ENCODE measurements at places on chromosomes 1 and 21.

- DNase-seq: peak; percentile 64
Observed at GRCh38 chr1:156838972-156839371, 19.9 kb downstream of the INSRR start.

- DNase-seq: no peak
Observed at GRCh38 chr1:236830560-236830959, 35.5 kb downstream of the MTR start.

DNA sequence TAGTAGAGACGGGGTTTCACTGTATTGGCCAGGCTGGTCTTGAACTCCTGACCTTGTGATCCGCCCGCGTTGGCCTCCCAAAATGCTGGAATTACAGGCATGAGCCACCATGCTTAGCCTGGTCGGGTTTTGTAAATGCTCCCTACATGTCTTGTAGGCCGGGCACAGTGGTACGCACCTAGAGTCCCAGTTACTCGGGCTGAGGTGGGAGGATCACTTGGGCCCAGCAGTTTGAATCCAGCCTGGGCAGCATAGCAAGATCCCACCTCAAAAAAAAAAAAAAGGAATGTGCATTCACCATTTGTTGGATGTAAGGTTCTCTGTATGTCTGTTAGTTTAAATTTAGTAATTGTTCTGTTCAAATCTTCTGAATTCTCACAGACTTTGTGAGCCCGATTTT lies 95.8 kb downstream of the ST3GAL3 start:
- DNase-seq: no peak

DNA sequence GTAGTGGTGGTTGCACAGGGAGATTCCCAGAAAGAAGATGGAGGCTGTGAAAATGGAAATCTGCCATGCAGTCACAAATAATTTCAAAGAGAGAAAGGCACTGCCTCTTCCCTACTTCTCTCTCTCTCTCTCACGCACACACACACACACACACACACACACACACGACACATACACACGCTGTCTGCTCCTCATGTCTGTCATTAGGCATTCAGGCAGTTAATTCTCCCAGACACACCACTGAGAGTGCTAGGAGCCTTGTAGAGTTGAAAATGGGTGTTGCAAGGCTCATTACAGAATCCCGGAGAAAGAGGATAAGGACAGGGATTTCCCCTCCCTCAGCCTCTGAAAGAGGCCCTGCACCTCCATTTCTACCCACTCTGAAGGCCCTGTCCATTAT lies 47.8 kb upstream of the LRRN2 start:
- no peak for DNase-seq

DNA sequence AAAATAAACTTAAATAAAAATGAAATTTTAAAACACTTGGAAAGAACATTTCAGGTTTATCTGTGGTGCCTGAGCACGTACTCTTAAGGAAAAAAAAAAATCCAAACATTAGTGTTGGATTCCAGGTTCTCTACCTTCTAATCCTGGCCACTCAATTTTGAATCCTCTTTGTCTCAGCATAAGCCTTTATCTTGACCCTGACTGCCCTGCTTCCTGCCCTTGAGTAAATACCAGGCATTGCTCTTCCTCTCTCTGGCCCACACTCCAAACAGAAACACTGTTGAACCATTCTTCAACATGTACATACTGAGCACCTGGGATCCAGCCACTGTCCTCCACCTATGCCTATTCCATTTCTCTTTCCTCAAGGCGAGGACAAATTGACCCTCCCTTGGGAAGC lies 11.4 kb upstream of the VANGL1 start:
- no peak for DNase-seq

GRCh38 chr1:92087542-92087941 lies 7.4 kb downstream of the BTBD8 start:
- DNase-seq: no peak

DNA sequence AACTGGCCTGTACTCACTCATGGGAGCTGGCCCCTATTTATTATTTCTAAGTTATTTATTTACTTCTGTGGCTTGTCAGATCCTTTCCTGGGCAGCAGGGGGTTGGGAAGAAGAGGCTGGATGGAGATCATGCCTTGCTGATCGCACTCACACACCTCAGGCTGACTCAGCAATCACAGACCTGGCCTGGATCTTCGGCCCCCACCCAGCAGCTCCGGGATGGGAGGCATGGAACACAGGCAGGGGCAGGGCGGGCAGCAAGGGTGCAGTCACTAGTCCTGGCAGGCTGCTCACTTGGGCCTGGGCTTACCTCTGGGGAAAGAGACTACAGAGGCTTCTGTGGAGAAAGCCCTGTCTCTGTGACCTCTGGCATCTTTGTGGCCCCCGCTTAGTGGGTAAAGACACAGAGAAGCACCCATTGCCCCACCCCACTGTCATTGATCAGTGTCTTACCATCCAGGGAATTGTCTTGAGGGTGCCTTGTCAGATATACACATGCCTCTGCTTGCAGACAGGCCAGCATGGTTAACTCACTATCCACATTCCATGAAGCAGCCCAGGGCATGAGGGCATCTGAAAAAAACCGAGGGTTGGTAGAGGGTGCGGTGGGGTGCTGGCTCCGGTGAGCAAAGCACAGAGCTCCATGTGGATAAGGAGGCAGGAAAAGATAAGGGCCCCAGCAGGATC lies 3.7 kb downstream of the ARTN start:
- no peak for DNase-seq

DNA sequence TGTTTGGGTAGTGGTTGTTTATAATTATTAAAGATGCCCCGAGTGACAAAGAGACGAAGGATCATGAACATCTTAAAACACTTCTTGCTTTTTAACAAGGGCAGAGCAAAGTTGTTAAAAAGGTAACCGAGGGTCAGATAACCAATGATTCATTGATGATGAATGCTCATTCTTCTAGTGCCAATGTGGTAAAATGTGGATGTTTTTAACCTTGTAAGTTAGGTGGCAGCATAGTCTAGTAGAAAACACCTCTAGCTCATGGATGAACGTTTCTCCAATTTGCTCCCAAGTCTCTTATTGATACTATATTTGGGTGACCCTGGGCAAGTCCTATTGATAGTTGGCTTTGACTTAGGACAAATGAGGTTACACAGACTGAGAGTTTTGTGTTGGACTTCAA lies 167.9 kb downstream of the KIF26B start:
- DNase-seq: no peak

GRCh38 chr21:28548291-28548690 lies 444.4 kb downstream of the LTN1 start:
- no peak for DNase-seq

- DNase-seq: no peak
Observed at GRCh38 chr1:221166559-221167318, 287.5 kb downstream of the HLX start.

DNA sequence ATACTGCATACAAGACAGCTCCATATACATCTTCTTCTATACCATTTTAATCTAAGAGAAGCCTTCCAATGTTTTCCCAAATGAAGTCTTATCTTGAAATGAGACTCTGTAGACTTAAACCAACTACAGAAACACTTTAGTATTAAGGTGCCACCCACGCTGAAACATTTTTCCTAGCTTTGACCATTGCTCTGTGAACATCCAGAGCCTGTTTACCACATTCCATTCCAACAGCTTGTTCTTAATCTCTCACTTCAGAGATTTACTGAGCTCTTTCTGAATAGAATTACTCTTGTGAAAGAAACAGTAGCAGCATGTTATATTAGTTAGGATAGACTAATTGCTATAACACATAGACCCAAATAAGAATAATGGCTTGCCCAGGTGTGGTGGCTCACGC lies 19.6 kb upstream of the POGZ start:
- DNase-seq: no peak

GRCh38 chr1:21903638-21904453 lies 33.3 kb downstream of the HSPG2 start:
- DNase-seq: no peak

- DNase-seq: no peak
Observed at GRCh38 chr1:239212811-239213220, 173.6 kb upstream of the CHRM3 start.

GRCh38 chr1:198775606-198776005 lies 136.8 kb downstream of the PTPRC start:
- no peak for DNase-seq

DNA sequence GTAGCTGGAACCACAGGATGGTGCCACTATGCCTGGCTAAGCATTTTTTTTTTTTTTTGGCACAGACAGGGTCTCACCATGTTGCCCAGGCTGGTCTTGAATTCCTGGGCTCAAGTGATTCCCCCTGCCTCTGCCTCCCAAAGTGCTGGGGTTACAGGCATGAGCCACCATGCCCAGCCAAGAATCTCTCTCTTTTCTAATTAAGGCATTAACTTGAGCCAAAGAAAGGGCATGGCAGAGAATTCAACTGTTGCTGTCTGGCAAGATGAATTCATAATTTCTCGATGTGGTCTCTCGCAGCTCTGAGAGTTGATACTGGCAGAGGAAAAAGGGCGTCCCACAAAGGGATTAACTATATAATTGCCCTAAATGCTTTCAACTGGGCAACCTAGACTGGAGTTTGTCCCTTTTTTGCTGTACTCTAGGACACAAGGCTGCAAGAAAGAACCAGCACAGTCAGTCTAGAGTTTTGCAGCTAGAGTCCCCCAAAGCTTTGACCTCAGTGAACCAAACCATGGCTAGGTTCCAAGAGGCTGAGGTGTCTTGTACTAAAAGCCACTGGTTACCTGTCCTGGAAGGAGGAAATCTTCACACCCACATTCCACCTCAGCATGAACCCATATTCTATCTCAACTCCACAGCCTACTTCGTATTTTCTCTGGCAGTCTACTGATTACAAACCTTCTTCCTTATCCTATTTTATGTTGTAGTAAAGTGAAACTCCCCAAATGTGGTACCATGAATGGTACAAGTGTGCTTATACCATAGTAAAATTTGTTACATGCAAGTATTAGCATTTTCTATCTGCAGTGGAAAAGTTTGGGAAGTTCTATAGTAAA lies 51.2 kb downstream of the OPTC start:
- DNase-seq: no peak

- no peak for DNase-seq
Observed at GRCh38 chr1:3042481-3042880, 21.2 kb downstream of the ACTRT2 start.

GRCh38 chr1:2174348-2175054 lies 20.1 kb downstream of the FAAP20 start:
- DNase-seq: peak; percentile 46

DNA sequence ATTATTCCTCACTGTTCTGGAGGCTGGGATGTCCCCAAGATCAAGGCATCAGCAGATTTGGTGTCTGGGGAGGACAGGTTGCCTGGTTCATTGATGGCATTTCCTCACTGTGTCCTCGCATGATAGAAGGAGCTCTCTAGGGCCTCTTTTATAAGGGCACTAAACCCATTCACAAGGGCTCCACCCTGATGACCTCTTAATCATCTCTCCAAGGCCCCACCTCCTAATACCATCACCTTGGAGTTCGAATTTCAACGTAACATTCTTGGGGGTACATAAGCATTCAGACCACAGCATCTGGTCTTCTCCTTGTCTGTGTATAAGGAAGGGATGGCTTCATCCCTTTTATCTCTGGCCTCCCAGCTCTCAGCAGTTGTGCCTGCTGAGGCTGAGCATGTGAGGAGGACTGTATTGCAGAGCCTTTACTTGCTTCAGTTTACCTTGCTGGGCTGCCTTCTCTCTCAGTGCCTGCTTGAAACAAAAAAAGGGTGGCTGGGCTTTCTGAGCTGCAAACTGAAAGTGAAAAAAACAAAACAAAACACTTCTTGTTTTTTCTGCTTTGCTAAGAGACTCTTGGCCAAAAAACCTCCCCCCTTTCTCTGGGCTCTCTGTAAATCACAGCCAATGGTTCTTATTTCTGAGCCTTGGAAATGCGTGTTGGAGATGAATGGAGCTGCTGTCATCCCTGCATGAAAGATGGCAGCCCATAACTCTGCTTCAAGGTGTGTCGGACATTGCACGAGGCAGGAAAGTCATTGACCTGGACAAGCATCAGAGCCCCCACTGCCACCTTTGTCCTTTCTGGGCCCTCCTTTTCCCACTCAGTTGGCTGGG lies 75.8 kb downstream of the RHOU start:
- DNase-seq: no peak

GRCh38 chr1:47803815-47804501 lies 193.2 kb downstream of the TRABD2B start:
- DNase-seq: no peak

DNA sequence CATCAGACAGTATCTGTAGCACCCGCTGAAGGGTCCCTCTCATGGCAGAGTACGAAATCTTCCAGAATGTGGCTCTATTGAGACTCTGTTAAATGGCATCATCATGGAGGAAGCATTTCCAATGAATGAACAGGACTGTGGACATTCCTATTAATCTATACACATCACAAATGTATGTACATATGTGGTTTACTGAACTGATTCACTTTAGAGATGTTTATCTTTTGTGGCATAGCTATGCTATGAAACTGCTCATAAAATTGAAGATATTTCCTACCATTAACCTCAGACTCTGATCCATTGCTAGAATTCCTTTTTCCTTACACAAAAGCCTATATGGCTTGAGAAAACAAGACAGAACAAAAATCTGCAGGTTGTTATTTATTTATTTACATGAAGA lies 259.6 kb upstream of the RRP15 start:
- DNase-seq: no peak

DNA sequence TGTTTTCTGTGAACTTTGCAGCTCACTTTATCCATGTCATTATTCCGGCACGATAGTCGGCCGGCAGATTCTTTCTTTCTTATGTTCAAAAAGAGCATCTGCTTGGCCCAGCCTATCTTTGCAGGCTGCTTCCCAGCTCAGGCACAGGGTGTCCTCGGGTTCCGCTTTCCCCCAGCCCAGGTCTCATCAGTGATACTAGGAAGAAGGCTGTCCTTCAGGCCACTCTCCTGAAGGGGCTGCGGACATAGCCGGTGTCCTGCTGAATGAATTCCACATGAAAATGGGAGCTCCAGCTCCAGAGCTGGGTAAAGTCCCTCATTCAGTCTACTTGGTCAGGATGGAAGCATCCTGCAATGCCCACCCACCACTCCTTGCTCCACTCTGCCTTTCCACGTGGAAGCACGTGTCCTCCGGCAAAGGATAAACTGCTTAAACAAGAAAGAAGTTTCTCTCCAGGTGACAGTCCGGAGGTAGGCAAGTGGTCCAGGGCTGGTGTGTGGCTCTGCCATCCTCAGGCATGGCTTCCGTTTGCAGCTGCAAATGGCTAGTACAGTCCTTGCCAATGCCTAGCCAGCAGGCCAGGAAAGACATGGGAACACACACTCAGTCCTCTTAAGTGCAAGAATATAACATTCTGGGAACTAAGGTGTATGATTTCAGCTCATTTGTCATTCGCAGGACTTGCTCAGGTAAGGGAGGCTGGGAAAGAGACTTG lies 161.0 kb downstream of the TRIM33 start:
- DNase-seq: no peak

- peak; percentile 58 for DNase-seq
Observed at GRCh38 chr1:175824079-175824478, 80.7 kb upstream of the TNR start.

DNA sequence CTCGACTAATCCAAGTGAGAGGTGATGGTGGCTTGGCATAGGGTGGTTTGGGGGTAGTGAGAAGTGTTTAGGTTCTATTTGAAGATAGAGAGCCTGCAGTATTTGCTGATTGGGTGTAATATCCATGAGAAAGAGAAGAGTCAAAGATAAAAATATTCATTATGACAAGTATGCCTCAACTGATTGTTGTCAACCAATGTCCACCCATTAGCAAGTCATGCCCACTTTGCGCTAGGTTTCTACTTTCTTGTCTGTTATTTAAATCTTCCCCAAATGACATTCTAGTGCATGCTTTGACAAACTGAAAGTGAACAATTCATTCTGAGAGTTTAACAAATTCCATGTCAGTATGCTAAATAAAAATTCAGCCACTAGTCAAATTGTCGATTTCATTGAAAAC lies 3.8 kb upstream of the XCL1 start:
- DNase-seq: no peak

- DNase-seq: no peak
Observed at GRCh38 chr1:203131548-203132200, 4.1 kb downstream of the ADORA1 start.
